Tibial nerve (tissue), 4 donors: ENCODE measurements at places on chromosomes 3 and 15. TPM values are rescaled to one million over a fixed set of nuclear protein-coding genes. Genes with fewer than 3 reads are reported as not detected.

DNA sequence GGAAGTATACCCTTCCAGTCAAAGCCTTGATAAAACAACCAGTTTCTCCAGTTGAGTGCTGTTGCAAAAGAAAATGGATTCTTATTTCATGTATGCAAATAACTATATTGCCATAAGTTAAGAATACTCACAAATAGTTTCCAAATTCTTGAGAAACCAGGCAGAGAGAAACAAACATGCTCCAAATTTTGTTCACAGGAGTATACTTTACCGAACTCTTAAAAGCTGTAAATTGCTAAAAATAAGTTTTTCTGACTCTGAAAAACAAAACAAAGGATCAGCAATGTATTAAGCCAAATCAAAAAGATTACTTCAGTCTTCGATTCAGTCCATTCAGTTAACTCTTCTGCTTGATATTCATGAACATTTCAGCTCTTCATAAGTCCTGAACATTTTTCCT, 646.5 kb downstream of the MCTP2 start:
- H3K27me3 ChIP-seq = no peaks in the 10 kb centered on the region
- H3K4me3 ChIP-seq = no peak overlapping the region
- H3K27ac ChIP-seq = no peak overlapping the region
- H3K4me1 ChIP-seq = no peaks in the 10 kb centered on the region

DNA sequence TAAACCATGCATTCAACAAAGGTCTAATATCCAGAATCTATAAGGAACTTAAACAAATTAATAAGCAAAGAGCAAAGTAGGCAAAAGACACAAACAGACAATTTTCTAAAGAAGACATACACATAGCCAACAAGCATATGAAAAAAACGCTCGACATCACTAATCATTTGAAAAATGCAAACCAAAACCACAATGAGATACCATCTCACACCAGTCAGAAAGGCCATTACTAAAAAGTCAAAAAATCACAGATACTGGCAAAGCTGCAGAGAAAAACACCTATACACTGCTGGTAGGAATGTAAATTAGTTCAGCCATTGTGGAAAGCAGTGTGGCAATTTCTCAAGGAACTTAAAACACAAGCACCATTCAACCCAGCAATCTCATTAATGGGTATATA, 53.8 kb downstream of the FSIP1 start:
- H3K27me3 ChIP-seq = no peaks in the 10 kb centered on the region
- H3K4me1 ChIP-seq = no peaks in the 10 kb centered on the region
- H3K27ac ChIP-seq = no peak overlapping the region

- peak overlapping the region; percentile 80 for H3K4me3 ChIP-seq
- no peaks in the 10 kb centered on the region for H3K4me1 ChIP-seq
- H3K27me3 ChIP-seq = no peaks in the 10 kb centered on the region
- DNase-seq = no peak
Observed at GRCh38 chr3:43620831-43621655, 768 bp downstream of the ANO10 start.

- no peak for DNase-seq
- H3K27me3 ChIP-seq = no peaks in the 10 kb centered on the region
- H3K36me3 ChIP-seq = no peaks in the 10 kb centered on the region
- H3K4me1 ChIP-seq = no peaks in the 10 kb centered on the region
Observed at GRCh38 chr3:103308921-103309320, 874.1 kb downstream of the ZPLD1 start.

DNA sequence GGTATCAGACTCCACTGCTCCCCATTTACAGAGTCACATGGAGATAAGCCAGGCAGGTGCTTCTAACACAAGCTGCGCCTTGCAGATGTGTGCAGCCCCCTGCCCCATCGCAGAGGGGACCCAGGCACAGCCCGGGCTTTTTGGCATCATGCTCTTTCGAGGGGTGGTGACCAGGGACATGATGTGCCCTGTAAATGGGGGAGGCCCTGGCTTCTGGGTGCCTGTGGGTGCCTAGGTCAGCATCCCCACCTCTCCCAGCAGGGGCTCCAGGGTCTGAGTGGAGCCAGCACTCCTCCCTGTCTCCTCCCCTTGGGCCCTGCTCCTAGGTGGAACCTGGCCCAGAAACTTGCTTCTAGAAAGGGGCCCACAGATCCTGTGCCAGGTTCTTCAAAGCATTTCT, 15.2 kb downstream of the TRPM1 start:
- no peaks in the 10 kb centered on the region for H3K4me1 ChIP-seq
- no peaks in the 10 kb centered on the region for H3K27me3 ChIP-seq
- no peak overlapping the region for H3K4me3 ChIP-seq
- no peaks in the 10 kb centered on the region for H3K36me3 ChIP-seq
- no peak overlapping the region for H3K27ac ChIP-seq

DNA sequence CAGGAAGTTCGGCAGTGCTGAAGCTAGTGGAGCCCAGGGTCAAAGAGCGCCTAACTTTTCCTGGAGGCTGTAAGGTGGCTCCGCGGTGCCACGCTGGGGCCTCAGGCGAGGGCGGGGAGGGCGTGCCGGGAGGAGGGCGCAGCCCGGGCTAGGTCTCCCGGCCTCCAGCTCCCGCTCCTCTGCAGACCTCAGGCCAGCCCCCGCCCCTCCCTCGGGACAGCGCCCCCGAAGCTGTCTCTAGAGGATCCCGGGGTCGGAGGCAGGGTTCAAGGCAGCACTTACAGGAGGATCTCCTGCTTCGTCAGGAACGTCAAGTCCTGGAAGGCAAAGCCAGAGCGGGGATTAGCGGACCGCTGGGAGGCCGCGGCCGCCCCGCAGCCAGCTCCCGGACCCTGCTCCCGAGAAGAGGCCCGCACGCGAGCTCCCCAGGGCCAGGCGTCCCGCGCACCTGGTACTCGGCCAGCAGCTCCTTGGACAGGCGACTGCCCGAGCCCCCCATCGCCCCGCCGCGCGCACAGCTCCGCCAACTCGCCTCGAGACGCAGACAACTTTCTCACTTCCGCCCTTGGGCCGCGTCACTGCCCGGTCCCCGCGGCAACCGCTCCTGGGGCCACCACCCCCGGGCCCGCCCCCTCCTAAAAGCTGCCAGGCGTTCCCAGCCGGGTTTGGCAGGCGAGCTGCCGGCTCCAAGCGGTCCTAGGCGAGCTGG, at the start of gene CIB1:
CIB1 (minus strand) TSS at position 555 of the 709 bp plus-strand sequence; CDS start at position 499, 56 bp downstream.
- peaks cover 3% of the 10 kb centered on the region for H3K36me3 ChIP-seq
- peak within 1 kb of the TSS; percentile 78 for H3K4me3 ChIP-seq
- H3K27ac ChIP-seq = peak within 1 kb of the TSS; percentile 91
- H3K27me3 ChIP-seq = no peaks in the 10 kb centered on the region
- H3K4me1 ChIP-seq = peaks cover 41% of the 10 kb centered on the region

- no peaks in the 10 kb centered on the region for H3K36me3 ChIP-seq
- DNase-seq = no peak
- H3K4me1 ChIP-seq = no peaks in the 10 kb centered on the region
- no peaks in the 10 kb centered on the region for H3K27me3 ChIP-seq
- no peak overlapping the region for H3K27ac ChIP-seq
Observed at GRCh38 chr3:3991598-3991997, 192.4 kb downstream of the LRRN1 start.

DNA sequence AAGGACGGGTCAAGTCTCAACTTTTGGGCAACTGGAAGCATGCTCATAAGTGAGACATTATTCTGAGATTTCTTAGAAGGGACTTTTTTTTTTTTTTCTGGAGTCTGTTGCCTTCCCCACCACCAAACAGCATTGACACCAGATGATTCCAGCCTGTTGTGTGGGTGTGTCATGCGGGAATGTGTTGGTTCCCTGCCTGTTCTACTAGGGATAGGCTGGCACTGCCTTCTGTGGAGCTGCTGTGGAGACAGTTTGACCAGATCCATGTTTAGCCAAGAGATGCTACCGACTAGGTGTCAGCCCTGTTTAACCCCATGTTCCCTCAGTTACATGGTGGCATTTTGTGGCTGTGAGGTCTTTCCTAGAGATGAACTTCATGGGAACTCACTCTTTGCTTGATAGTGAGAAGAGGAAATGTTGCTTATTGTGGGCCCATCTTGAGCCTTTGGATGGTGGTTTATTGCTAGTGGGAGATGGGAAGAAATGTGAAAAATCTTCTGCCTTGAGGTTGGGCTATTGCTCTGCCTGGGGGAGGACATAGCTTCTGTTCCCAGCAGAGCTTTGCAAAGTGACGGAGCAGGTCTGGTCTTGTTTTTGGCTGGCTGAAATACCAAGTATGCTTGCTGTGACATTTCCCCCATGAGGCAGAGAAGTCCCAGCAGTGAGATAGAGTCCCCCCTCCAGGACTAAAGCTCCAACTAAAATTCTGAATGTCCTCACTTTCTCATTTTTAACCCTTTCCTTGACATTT, 31.3 kb downstream of the TRAK1 start:
- no peaks in the 10 kb centered on the region for H3K36me3 ChIP-seq
- H3K27me3 ChIP-seq = no peaks in the 10 kb centered on the region
- no peak for DNase-seq
- no peaks in the 10 kb centered on the region for H3K4me1 ChIP-seq

DNA sequence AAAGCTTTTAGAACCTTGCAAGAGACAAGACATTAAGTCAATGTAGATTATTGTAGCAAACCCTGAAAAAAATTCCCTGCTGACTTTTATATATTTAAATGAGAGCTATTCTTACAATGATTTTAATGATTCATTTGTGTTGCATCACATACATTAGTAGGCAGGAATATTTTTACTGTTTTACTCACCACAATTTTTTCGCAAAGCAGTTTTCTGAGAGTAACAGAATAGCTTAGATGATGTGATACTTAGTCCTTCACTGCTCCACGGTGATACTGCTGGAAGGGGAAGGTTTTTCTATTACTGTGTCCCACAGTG, 43.9 kb upstream of the CLRN1 start:
- H3K27ac ChIP-seq = no peak overlapping the region
- no peaks in the 10 kb centered on the region for H3K27me3 ChIP-seq
- no peak for DNase-seq
- no peaks in the 10 kb centered on the region for H3K4me1 ChIP-seq

GRCh38 chr3:10482631-10483363, 22.6 kb downstream of the ATP2B2 start:
- H3K4me3 ChIP-seq = no peak overlapping the region
- no peaks in the 10 kb centered on the region for H3K4me1 ChIP-seq
- no peaks in the 10 kb centered on the region for H3K36me3 ChIP-seq
- H3K27me3 ChIP-seq = no peaks in the 10 kb centered on the region
- no peak for DNase-seq
- no peak overlapping the region for H3K27ac ChIP-seq

DNA sequence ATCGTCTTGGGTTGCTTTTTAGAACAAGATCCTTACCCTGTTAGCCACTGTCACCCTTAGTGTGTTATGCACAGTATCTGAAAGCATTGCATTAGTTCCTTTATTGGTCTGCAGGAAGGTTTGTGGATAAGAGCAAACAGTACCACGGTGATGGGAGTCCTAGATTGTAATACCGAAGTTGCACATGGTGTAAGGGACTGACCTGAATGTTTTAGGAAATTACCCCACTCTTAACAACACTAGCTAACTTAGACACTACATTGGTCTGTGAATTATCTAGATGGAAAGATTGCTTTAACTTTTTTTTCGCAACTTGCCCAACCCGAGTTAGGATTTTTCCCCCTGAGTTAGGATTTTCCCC, 1.3 kb downstream of the STT3B start:
- peaks cover 62% of the 10 kb centered on the region for H3K4me1 ChIP-seq
- DNase-seq = no peak
- H3K36me3 ChIP-seq = no peaks in the 10 kb centered on the region

- H3K27me3 ChIP-seq = no peaks in the 10 kb centered on the region
- H3K36me3 ChIP-seq = no peaks in the 10 kb centered on the region
- H3K27ac ChIP-seq = no peak overlapping the region
- no peak overlapping the region for H3K4me3 ChIP-seq
- no peaks in the 10 kb centered on the region for H3K4me1 ChIP-seq
- no peak for DNase-seq
Observed at GRCh38 chr15:88738796-88739195, 64.4 kb upstream of the ACAN start.

GRCh38 chr15:74159773-74160172, 13.7 kb upstream of the ISLR start:
- no peaks in the 10 kb centered on the region for H3K27me3 ChIP-seq
- no peaks in the 10 kb centered on the region for H3K4me1 ChIP-seq
- H3K27ac ChIP-seq = no peak overlapping the region
- H3K4me3 ChIP-seq = no peak overlapping the region

- H3K4me1 ChIP-seq = no peaks in the 10 kb centered on the region
- no peak overlapping the region for H3K27ac ChIP-seq
- H3K36me3 ChIP-seq = no peaks in the 10 kb centered on the region
- no peak overlapping the region for H3K4me3 ChIP-seq
- no peak for DNase-seq
Observed at GRCh38 chr3:107826727-107827126, 264.1 kb downstream of the CD47 start.

GRCh38 chr3:61141697-61142096, 109.6 kb downstream of the FHIT start:
- no peak for DNase-seq
- no peaks in the 10 kb centered on the region for H3K4me1 ChIP-seq

DNA sequence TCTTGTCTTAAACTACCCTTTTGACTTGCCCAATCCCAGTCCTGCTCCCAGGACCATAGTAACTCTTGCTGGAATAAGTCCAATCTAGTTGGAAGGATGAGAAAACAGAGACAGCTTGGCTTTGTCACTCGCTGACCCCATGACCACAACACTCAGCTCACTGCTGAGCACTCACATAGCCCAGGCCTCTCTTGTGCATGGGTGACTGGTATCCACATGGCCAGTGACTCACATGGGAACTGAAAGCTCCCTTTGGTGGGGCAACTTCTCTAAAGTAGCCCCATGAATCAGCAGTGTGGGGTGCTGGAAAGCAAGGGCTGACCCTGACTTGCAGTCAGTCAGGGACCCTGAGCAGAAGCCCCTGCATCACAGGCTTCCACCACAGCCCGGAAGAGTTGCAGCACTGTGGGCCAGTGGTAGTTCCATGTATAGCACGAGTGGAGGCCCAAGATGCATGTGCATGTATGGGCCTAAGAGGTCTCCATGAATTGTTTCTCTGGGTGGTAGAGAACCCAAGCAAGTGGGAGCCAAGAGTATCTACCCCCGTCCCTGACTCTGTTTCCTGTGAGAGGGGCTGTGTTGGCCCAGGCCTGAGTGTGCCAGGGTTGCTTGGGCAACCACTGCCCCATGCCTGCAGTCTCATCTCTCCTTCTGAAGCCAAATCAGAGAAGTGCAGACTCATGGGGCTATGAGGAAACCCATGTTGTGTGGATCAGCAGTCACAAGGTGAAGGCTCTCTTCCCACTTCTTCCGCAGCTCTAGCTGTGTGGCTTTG, 62.1 kb upstream of the XCR1 start:
- no peaks in the 10 kb centered on the region for H3K36me3 ChIP-seq
- H3K4me1 ChIP-seq = peaks cover 7% of the 10 kb centered on the region
- H3K27ac ChIP-seq = no peak overlapping the region

The AHSG gene
- total RNA-seq = not detected

The MYL3 gene
- total RNA-seq = 7.6 TPM

The FGF12 gene
- total RNA-seq = 1.5 TPM

The PDIA3 gene
- 75.4 TPM for total RNA-seq

The SNRPN gene
- 127 TPM for total RNA-seq

The SCAANT1 gene
- total RNA-seq = not detected
